ENCODE measurements at places on chromosomes 3 and 15. TPM values are rescaled to one million over a fixed set of nuclear protein-coding genes. Genes with fewer than 3 reads are reported as not detected.

DNA sequence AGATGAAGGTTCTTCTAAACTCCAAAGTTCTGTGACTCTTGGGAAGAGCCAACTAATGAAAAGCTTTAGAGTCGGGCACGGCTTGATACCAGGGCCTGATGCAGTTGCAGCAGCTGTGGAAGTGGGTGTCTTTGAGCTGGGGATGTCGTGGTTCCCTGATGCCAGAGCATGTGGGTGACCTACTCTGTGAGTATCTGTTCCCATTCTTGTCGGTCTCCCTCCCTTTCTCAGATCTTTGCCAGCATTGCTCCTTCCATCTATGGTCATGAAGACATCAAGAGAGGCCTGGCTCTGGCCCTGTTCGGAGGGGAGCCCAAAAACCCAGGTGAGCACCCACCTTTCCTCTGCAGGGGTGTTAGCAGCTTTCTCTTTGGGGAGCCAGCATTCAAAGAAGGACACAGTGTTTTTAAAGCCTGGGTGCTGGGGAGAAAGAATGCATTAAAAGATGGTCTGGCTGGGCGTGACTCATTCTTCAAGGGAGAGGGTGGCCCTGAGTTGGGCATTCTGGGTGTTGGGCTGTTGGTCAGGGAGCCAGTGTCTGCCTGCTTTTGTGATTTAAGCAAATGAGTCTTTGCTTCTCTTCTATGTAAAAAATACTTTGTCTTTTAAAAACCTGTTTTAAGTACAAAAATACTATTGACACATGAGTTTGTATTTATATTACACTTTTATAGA is 13.2 kb upstream of the PODXL2 start:
- DNase-seq = no peak

- no peak for DNase-seq
Observed at GRCh38 chr3:126969586-126969985, 13.3 kb upstream of the PLXNA1 start.

DNA sequence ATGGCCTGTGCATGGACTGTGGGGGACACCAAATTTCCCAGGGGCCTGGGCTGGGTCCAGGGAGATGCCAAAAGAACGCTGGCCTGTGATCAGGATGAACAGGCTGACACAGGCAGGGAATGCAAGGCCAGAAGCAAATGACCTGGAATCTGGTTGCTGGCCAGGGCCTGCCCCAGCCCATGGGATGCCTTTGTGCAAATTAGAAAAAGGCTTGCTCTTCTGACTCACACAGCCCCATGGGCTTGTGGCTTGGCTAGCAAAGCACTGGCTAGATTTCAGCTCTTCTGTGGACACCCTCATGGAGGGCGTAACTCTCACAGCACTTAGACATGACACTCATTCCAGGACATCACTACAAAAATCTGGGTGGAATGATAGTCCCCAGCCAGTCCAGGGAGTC is 356.0 kb downstream of the SHQ1 start:
- DNase-seq = peak; percentile 76

GRCh38 chr15:101206176-101206591 is 45.7 kb downstream of the CHSY1 start:
- no peak for DNase-seq

GRCh38 chr15:39592500-39592899 is 11.6 kb downstream of the THBS1 start:
- DNase-seq = no peak

DNA sequence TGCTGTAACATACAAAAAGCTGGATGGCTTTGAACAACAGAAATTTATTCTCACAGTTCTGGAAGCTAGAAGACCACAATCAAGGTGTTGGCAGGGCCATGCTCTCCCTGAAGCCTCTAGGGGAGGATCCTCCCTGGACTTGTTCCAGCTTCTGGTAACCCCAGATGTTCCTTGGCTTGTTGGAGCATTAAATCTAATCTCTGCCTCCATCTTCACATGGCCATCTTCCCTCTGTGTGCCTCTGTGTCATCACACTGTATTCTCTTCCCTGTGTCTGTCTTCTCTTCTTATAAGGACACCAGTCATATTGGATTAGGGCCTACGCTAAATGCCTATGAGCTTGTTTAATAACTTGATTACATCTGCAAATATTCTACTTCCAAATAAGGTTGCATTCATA is 109.5 kb downstream of the STAG1 start:
- DNase-seq = no peak

GRCh38 chr15:68401496-68402431 is 30.2 kb downstream of the ITGA11 start:
- DNase-seq = no peak

DNA sequence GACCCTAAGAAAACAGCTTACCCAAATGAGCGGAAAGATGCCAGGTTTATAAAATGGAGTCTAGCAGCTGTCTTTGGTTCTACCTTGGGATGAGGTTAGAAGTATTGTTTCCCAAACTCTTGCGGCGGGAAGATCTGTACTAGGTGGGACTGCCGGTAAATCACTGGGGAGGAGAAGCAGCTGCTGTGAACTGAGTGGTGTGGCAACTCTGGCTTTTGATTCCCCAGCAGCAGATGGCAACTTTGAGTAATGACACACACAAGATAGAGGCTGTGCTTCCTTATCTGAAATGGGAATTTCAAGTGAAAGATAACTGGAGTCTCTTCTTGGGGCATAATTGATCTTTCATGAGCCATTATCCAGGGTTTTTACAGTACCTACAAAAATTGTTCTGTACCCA is 184.9 kb downstream of the ATG7 start:
- DNase-seq = no peak

DNA sequence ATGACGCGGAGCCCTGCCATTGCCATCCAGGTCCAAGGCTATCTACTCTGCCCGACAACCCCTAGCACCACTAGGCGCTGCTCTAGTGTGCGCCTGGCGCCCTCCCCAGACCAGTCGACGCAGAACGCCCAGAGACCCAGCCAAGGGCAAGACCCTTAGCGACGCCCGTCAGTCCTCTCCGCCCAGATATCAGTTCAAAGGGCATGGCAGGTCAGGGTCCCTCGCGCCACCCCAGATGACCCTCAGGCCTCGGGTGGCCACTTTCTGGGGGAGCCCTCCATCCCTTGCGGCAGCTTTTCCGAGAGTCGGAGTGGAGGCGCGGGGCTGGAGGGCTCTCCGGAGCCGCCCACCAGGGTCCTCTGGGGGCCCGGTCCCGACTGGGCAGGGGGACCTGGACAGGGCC is 371 bp upstream of the CLSTN2 start:
- peak; percentile 76 for DNase-seq

Gene FOXB1
- not detected for total RNA-seq

DNA sequence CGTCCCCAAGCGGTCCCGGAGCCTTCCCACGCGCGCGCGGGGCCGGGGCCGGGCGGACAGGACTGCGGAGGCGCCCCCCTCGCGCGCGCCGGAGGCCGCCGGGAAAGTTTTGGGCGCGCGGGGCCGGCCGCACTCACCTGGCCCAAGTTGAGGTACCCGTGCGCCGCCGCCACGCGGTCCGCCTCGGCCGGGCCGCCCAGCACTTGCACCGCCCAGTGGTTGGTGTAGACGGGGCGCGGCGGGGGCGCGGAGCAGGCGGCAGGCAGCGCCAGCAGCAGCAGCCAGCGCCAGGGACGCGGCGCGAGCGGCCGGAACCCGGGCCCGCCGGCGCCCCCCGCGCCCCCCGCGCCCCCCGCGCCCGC is 289 bp downstream of the PCSK6 start:
- no peak for DNase-seq

Gene CAMK2N2
- total RNA-seq = 1.6 TPM

DNA sequence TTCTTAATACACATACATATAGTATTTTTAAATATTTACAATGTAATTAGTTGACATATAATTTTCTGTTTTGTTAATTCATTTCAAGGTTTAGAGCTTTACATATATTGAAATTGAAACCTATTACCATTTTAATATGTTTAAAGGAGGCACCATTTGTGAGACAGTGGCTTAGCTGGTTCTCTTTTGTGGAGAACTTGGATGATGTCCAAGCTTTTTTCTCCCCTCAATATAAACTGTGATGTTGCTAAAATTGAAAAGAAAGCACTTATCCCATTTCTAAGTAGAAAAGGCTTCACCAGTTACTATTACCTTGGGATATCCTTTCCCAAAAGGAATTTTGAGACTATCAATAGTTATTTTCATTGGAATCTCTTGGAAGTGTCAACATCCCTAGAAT is 707.2 kb downstream of the NTRK3 start:
- DNase-seq = no peak

Data from H4 (cell line).